GM13976 (cell line): ENCODE measurements at places on chromosomes 11 and 22.
A peak's percentile ranks its signal among the peaks of the same experiment; 100 is the strongest.

GRCh38 chr11:2419638-2420501, 19.3 kb downstream of the TSSC4 start:
- DNase-seq, result peak; percentile 89

- no peak for DNase-seq
These were observed 33.8 kb downstream of the CASP4 start for GRCh38 chr11:104934594-104934993.

DNA sequence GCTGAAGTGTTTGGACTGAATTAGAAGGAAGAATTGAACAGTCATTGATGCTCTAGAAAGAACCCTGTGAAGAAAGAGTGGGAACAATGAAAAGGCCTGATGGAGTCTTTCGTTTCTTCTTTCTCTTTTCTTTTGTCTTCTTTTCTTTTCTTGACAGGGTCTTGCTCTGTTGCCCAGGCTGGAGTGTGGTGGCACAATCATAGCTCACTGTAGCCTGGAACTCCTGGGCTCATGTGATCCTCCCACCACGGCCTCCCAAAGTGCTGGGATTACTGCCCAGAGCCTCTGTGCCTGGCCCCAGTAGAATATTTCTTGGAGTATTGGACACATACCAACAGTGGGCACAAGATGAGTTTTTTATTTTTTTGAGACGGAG, 1.1 kb downstream of the FEN1 start:
- DNase-seq, result no peak

DNA sequence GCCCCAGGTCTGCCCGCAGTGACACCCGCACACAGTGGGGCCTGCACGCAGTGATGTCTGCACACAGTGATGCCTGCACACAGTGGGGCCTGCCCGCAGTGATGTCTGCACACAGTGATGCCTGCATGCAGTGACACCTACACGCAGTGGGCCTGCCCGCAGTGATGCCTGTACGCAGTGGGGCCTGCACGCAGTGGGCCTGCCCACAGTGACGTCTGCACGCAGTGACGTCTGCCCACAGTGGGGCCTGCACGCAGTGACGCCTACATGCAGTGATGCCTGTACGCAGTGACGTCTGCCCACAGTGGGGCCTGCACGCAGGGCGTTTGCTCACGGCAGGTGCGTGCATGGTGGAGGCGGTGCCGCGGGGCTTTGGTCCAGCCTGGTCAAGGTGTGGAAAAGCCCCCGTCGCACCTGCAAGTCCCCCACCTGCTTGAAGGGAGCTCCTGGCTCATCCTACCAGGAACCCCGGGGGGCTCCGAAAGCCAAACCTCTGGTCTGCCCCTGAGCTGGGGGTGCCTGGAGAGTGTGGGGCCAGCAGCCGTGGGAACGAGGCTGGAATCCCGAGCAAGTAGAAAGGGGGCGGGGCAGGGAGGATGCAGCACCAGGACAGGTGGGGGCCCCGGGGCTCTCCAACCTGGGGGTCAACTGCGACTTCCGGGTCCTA, 8.9 kb upstream of the SYT8 start:
- no peak for DNase-seq

- DNase-seq, result no peak
These were observed 10.6 kb downstream of the MTFP1 start for GRCh38 chr22:30436196-30436595.

- DNase-seq, result no peak
These were observed 1233.5 kb downstream of the BRD1 start for GRCh38 chr22:48594016-48594756.

DNA sequence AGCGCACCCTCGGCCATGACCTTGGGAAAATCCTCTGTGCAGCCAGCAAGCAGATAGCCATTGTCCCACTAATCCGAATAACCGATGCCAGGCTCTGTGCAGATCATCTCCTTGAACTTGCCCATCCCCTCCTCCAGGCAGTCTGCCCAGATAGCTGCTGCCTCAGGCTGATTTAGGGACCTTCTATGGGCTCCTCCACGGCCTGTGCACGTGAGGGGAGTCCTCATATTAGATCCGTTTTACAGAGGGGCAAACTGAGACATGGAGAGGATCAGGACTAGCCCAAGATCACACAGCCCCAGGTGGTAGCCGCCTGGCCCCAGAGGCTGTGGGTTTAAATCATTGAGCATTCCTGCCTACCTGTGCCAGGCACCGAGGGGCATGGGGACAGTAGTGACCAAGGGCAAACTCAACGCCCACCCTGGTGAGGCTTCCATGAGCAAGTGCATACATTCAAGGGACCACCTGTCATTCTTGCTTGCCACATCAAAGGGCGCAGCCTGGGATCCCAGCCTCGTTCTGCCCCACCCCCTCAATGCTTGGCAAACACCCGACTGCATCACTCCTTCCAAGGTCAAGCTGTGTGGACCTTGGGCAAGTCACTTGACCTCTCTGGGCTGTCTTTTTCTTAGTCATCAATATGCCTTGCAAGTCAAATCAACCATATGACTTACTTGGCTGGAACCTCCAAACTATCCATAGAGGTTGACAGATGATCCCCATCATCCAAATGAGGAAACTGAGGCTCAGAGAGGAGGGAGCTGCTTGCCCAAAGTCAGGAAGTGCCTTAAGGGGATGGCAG, 131.6 kb downstream of the MN1 start:
- DNase-seq, result no peak

GRCh38 chr11:64650923-64651523, 60.0 kb downstream of the SLC22A12 start:
- DNase-seq, result peak; percentile 67

GRCh38 chr11:9313648-9314290, 624 bp downstream of the TMEM41B start:
- DNase-seq, result no peak

DNA sequence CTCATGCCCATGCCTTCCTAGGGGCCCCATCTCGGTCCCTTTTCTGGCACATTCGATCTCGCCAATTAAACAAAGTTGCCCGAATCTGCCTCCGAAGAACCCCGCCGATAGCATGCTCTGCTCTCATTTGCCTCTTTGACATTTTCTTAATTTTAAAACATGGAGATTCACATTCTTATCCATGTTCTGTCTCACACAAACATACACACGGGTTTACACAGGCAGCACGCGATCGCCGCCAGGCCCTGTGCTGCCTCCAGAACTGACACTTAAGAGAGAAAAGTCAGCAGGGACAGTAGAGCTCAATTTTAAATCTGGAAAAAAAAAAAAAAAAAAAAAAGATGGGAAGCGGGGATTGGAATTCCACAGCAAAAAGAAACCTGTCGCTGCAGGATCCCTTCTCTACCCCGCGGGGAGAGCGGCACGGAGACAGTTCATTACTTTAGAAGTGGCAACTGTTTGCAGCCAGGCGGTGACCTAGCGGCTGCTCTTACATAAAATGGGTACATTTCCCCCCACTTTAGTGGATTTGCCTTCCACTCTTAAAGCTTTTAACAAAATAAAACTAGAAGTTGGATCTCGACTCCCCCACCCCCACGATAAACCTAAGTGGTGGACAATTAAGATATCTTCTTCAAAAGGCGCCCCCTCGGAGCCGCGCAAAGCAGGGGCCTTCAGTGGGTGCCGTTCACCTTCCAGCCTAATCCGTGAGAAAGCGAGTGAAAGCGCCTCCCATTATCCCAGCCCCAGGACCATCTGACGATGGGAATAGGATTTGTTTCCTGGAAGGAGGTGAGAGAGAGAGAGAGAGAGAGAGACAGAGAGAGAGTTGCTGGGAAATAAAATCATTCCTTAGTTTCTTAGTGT, 13.7 kb downstream of the PAX6 start:
- peak; percentile 21 for DNase-seq

GRCh38 chr11:119094816-119095065, 6.9 kb downstream of the DPAGT1 start:
- peak; percentile 73 for DNase-seq
